Airway epithelial cell (primary cell): ENCODE measurements at places on chromosomes 13 and 19. TPM values are rescaled to one million over a fixed set of nuclear protein-coding genes. Genes with fewer than 3 reads are reported as not detected.

The CYP4F22 gene
- total RNA-seq = 0.14 TPM in 1 of 2 replicates, not detected in the other

The C19orf85 gene
- not detected in 2 replicates for total RNA-seq

The MISP gene
- 73.5 and 106 TPM in 2 replicates for total RNA-seq

The DYRK1B gene
- total RNA-seq = 13.5 and 14.0 TPM in 2 replicates

The STOML3 gene
- not detected in 2 replicates for total RNA-seq

The PGLYRP1 gene
- total RNA-seq = not detected in 2 replicates

The SRRM5 gene
- total RNA-seq = not detected in 2 replicates

The AP1M2 gene
- 87.2 and 108 TPM in 2 replicates for total RNA-seq

The ZNF563 gene
- total RNA-seq = 1.5 and 3.2 TPM in 2 replicates

The CERS1 gene
- total RNA-seq = 0.56 and 1.4 TPM in 2 replicates

The HSPB6 gene
- total RNA-seq = 0.35 TPM in 1 of 2 replicates, not detected in the other

The SMIM17 gene
- total RNA-seq = not detected in 2 replicates

The FBN3 gene
- total RNA-seq = not detected in 2 replicates

The DHDH gene
- total RNA-seq = 0.33 and 1.1 TPM in 2 replicates

The ACTMAP gene
- total RNA-seq = 2.5 and 2.8 TPM in 2 replicates

The JSRP1 gene
- total RNA-seq = not detected in 2 replicates

The DPF1 gene
- total RNA-seq = 2.1 and 3.6 TPM in 2 replicates

The KCNK6 gene
- 22.0 and 29.0 TPM in 2 replicates for total RNA-seq

The CARM1 gene
- 30.8 and 47.0 TPM in 2 replicates for total RNA-seq

The GSX1 gene
- total RNA-seq = not detected in 2 replicates

The KCNN1 gene
- total RNA-seq = not detected in 2 replicates

The RNF113B gene
- total RNA-seq = not detected in 2 replicates

The SULT2A1 gene
- total RNA-seq = not detected in 2 replicates

The KLK3 gene
- not detected in 2 replicates for total RNA-seq
